Gastroesophageal sphincter (tissue), 4 donors: ENCODE measurements at places on chromosomes 5 and 9.

- H3K27me3 ChIP-seq: no peaks in the 10 kb centered on the region
- no peaks in the 10 kb centered on the region for H3K36me3 ChIP-seq
- ATAC-seq: no peak
- no peaks in the 10 kb centered on the region for H3K4me1 ChIP-seq
- no peak overlapping the region for H3K4me3 ChIP-seq
- no peak overlapping the region for H3K27ac ChIP-seq
These were observed 93.3 kb downstream of the MELK start for GRCh38 chr9:36665921-36666431.

DNA sequence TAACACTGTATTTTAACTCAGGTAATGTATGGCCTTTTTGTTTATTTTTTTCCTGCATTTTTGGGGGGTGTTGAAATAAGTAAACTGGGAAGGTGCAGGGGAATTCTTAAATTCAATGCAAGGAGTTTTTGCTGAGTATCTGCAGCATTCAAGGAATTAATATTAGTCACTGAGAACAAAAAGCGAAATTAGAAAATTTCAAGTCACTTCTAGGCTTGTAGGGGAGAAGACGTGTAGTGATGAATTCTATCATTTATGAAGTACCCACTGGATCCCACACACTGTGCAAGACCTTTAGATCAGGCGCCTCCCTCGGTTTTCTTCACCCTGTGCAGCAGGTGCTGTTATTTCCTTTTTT is 1.2 kb downstream of the EHMT1 start:
- H3K27me3 ChIP-seq: no peaks in the 10 kb centered on the region
- H3K4me1 ChIP-seq: peaks cover 74% of the 10 kb centered on the region
- H3K4me3 ChIP-seq: peak overlapping the region; percentile 72

DNA sequence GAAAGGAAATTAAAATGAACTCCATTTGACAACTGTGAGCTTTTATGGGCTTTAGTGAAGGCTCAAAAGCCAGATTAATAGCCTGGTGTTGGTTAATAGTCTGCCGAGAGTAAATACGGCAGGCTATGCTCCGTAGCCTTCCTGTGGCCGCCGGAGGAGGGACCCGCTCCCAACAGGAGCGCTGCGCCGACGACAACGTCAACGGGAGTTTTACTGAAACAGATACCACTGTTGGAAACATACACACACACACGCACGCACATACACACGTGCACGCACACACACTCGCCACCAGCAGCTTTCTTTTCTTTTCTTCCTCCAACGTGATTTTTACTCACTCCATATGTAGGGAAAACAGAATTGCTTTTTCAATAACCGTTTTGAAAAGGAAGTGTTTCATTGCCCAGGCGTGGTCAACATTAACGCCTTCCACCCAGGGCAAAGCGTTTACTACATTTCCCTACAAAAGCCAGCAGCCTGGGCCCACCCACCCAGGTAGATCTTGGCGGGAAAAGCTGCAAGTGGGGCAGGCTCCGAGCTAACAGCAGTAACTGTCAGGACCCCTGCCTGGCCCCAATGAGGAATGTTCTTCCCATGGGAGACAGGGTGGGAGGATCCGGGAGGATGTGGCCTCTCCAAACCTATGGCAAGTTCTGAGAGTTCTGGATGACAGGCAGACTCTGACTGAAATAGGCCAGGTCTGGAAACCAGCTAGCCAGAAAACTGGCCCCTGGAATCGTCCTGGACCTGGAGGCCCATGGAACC is 72.3 kb downstream of the PAX5 start:
- H3K27me3 ChIP-seq: peaks cover 42% of the 10 kb centered on the region
- no peak for ATAC-seq
- no peak overlapping the region for H3K4me3 ChIP-seq
- H3K4me1 ChIP-seq: no peaks in the 10 kb centered on the region
- H3K36me3 ChIP-seq: no peaks in the 10 kb centered on the region

DNA sequence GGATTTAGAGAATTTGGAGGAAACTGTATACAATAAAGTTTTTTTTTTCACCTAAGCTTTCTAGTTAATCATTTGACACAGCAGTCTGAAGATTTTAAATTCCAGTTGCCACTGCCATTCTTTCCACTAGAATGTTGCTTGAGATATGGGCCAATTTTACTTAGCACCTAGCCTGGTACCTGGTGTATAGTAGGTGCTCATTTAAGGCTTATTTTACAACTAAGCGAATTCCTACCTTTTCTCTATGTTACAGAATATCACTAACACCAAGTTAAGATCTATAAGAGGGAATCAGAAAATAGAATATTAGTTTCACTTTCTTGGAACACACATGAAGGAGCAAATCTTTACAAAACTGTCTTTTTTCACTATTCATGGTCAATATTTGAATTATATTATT is 3.2 kb upstream of the DDX4 start:
- H3K27ac ChIP-seq: no peak overlapping the region
- no peak overlapping the region for H3K4me3 ChIP-seq
- H3K4me1 ChIP-seq: no peaks in the 10 kb centered on the region
- no peak for ATAC-seq

- no peaks in the 10 kb centered on the region for H3K4me1 ChIP-seq
- H3K36me3 ChIP-seq: no peaks in the 10 kb centered on the region
- H3K27ac ChIP-seq: no peak overlapping the region
- no peak overlapping the region for H3K4me3 ChIP-seq
These were observed 142.7 kb downstream of the PIP5K1B start for GRCh38 chr9:68847765-68848164.

GRCh38 chr9:23341346-23341745 is 484.7 kb downstream of the ELAVL2 start:
- H3K4me1 ChIP-seq: no peaks in the 10 kb centered on the region
- H3K4me3 ChIP-seq: no peak overlapping the region
- H3K36me3 ChIP-seq: no peaks in the 10 kb centered on the region
- ATAC-seq: no peak

DNA sequence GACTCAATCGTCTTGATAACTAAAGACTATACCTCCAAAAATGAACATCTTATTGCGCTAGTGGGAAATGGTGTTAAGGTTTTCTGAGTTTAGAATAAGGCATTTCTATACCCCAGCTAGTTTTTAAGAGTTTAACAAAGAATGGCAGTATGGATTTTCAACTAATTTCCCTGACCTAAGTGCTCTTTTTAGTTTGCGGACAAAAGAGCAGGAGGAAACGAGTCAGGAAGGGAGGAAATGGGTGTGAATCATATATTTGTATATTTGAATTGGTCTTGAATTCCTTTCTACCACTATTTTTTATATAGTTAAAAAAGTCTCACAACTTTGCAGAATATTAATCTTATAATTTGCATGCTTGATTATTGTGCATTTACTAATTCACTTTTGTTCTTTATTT is 516.3 kb upstream of the ZNF608 start:
- no peak overlapping the region for H3K27ac ChIP-seq
- H3K27me3 ChIP-seq: no peaks in the 10 kb centered on the region
- ATAC-seq: no peak
- H3K4me3 ChIP-seq: no peak overlapping the region
- H3K36me3 ChIP-seq: no peaks in the 10 kb centered on the region

GRCh38 chr5:5278815-5279381 is 138.8 kb downstream of the ADAMTS16 start:
- no peak for ATAC-seq
- no peak overlapping the region for H3K4me3 ChIP-seq
- no peak overlapping the region for H3K27ac ChIP-seq

GRCh38 chr9:82890865-82891264 is 172.1 kb downstream of the RASEF start:
- no peaks in the 10 kb centered on the region for H3K36me3 ChIP-seq
- H3K27ac ChIP-seq: no peak overlapping the region
- no peak for ATAC-seq
- no peaks in the 10 kb centered on the region for H3K27me3 ChIP-seq
- H3K4me3 ChIP-seq: no peak overlapping the region

DNA sequence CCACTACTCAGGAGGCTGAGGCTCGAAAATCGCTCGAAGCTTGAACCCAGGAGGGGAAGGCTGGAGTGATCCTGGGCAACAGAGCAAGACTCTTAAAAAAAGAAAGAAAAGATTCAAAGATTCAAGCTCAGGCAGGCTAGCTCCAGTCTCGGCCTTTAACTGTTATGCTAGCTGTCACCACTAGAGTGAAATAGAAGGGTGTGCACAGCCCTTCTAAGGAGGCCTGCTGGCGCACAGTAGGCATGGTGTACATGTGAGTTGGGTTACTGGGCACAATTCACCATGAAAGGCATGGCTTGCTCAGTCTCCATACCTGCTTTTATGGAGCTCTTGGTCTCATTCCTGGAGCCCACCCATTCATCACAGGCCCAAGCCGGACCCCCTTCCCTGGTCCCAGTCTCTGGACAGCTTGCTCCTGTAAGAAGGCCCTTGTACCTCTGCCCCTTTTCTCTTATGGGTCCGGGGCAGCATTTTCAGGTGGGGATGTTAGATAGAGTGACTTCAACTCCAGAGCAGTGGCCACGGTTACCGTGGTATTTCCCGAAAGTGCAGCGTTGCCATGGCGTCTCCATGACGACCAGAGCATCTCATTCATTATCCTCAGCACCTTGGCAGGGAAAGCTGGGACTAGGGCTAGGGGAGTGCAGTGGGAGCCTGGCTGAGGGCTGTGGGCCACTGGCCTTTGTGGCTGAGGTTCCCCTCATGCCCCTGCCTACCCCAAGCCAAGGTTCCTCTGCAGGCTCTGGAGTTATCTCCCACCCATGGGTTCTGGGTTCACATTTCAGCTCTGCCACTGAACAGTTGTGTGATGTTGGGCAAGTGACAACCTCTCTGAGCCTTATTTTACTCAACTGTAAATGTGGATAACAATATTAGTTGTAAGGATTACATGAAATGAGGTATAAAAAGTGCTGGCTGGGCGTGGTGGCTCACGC is 5.7 kb downstream of the NDST1 start:
- H3K4me1 ChIP-seq: peaks cover 4% of the 10 kb centered on the region
- H3K27ac ChIP-seq: peak overlapping the region; percentile 17
- H3K27me3 ChIP-seq: no peaks in the 10 kb centered on the region
- no peak overlapping the region for H3K4me3 ChIP-seq
- ATAC-seq: no peak

DNA sequence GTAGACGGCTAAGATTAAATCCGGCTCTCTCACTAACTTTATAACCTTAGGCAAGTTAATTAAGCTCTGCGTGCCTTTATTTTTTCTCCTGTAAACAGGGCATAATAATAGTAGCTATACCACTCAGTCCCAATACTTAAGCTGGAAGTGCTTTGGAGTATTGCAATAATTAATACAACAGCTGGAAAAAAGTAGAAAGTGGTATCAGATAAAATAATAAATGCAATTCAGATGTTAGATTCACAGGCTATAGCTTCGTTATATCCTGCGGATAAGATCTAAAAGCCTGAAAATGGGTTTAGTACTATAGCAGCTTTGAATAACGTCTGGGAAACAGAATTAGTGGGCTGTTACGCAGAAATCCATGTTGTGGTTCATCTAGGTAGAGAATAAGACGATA is 51.8 kb downstream of the MEGF9 start:
- no peak overlapping the region for H3K4me3 ChIP-seq
- peaks cover 2% of the 10 kb centered on the region for H3K4me1 ChIP-seq
- no peak for ATAC-seq

GRCh38 chr5:52996979-52997378 is 7.8 kb downstream of the ITGA2 start:
- peak overlapping the region; percentile 28 for H3K27ac ChIP-seq
- H3K4me3 ChIP-seq: no peak overlapping the region
- no peaks in the 10 kb centered on the region for H3K4me1 ChIP-seq
- H3K36me3 ChIP-seq: no peaks in the 10 kb centered on the region
- ATAC-seq: no peak

- H3K4me3 ChIP-seq: no peak overlapping the region
- H3K4me1 ChIP-seq: peaks cover 21% of the 10 kb centered on the region
- H3K27ac ChIP-seq: peak overlapping the region; percentile 50
- no peaks in the 10 kb centered on the region for H3K36me3 ChIP-seq
- peak; percentile 75 for ATAC-seq
These were observed 11.5 kb upstream of the C5orf58 start for GRCh38 chr5:170221327-170221741.

- H3K27ac ChIP-seq: no peak overlapping the region
- peaks cover 88% of the 10 kb centered on the region for H3K27me3 ChIP-seq
- no peaks in the 10 kb centered on the region for H3K36me3 ChIP-seq
- H3K4me1 ChIP-seq: no peaks in the 10 kb centered on the region
These were observed 6.9 kb upstream of the OTP start for GRCh38 chr5:77645158-77645994.

DNA sequence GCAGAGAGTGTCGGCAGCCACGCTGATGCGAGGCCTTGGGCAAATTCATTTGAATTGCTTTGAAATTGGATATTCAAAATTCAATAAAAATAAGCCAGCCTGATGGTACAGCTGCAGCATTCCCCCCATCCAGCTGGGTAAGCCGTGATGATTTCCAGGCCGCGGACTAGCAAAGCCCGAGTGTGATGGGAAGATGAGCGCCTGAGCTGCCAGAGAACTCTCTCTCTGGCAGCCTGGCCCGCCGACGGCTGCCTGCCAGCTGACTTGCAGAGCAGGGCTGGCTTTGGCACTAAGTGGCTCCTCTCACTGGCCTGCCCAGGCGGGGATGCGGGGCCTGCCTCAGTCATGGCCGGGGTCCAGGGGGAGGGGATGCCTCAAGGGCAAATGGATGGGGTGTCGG is 268.3 kb upstream of the WWC1 start:
- H3K36me3 ChIP-seq: no peaks in the 10 kb centered on the region
- H3K4me1 ChIP-seq: no peaks in the 10 kb centered on the region
- no peak for ATAC-seq
- H3K4me3 ChIP-seq: no peak overlapping the region
- H3K27ac ChIP-seq: no peak overlapping the region

GRCh38 chr5:127801751-127802476 is 98.7 kb downstream of the CCDC192 start:
- H3K4me1 ChIP-seq: peaks cover 4% of the 10 kb centered on the region
- no peak for ATAC-seq
- H3K36me3 ChIP-seq: no peaks in the 10 kb centered on the region
- no peaks in the 10 kb centered on the region for H3K27me3 ChIP-seq

- no peak for ATAC-seq
- H3K4me3 ChIP-seq: no peak overlapping the region
- no peaks in the 10 kb centered on the region for H3K4me1 ChIP-seq
- H3K27ac ChIP-seq: no peak overlapping the region
These were observed 29.3 kb upstream of the MINAR2 start for GRCh38 chr5:129718471-129719090.

DNA sequence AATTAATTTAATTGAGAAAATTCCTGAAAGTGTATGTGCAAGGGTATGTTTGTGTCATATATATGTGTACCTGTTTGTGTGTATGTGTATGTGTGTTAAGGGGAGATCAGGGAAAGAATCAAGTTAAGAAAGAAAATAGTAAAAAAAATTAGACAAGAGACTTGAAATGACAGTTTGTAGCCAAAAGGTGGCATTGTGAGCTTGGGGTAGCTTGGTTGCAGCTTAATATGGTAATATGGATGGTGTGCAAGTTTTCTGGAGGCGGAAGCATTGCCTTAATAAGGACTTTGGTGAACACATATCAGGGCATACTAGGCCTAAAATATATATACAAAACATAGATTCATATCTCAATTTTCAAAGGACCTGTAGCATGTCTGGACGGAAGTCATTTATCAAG is 129.9 kb downstream of the INSYN2B start:
- no peak for ATAC-seq
